ENCODE measurements at places on chromosomes 12 and 14.

- DNase-seq: no peak
Measured at GRCh38 chr14:67738740-67739504, 37.2 kb downstream of the RDH12 start.

DNA sequence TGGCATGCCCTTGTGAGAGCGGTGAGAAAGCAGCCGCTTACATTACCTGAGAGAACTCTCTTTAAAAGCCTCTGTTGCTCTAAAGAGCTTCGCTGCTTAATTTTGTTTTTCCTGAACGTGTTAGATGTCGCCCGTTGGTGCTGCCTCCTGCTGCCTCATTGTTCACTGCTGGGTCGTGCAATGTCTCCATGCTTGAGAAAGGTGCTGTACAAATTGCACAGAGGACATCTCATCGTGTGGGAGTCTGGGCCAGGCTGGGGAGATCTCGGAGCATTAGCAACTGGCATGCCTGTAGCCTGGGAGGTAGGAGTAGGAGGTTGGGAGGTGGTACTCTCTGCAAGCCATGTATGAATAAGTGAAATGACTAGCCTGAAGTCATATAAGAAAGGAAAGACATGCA lies 686.0 kb downstream of the NOVA1 start:
- no peak for DNase-seq

DNA sequence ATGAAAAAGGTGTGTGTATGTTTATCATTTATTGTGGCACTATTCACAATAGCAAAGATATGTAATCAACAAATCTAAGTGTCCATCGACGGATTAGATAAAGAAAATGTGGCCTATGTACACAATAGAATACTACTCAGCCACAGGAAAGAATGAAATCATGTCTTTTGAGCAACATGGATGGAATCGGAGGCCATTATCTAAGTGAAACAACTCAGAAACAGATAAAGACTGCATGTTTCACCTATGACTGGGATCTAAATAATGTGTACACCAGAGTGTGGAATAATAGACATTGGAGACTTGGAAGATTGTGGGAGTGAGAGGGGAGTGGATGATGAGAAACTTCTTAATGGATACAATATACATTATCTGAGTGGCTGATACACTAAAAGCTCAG lies 44.0 kb downstream of the CCER1 start:
- no peak for DNase-seq

GRCh38 chr14:103960457-103961055 lies 18.2 kb upstream of the RD3L start:
- DNase-seq: no peak

DNA sequence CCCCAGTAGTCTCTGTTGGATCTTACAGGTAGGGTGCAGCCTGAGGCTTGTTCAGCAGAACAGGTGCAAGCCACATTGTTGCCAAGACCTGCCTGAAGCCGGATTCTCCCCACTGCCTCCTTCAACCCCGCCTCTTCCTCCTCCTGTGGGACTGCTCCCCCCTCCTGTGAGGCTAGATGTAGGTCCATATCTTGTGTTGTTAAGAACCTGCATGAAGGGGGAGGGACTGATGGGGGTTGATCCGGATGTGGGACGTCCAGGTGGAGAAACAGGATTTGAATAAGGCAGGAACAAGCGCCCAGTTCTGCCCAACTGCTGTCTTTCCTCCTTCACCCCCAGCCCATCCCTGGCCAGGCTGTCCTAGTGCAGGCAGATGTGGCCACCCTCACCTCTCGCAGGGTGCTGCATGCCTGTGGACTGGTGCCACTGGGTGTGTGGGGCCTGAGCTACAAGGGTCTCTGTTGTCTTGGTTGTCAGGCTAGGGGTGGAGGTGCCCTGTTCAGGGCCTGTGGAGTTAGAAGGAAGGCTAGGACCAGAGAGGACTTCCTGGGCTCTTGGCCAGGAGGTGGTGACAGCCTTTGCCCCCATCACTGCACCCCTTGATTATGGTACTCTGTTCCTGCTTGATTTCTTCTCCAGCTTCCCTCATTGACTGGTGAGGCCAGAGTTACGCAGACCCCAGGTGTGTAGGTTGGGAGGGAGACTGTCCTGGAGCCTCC lies 1.4 kb downstream of the NR4A1 start:
- no peak for DNase-seq

- DNase-seq: no peak
Measured at GRCh38 chr12:71748081-71748850, 6.4 kb upstream of the RAB21 start.

- DNase-seq: no peak
Measured at GRCh38 chr14:23132970-23133369, 13.9 kb upstream of the CEBPE start.

GRCh38 chr12:130929363-130929762 lies 24.3 kb upstream of the ADGRD1 start:
- DNase-seq: no peak

GRCh38 chr12:31321186-31321896 lies 4.6 kb downstream of the SINHCAF start:
- no peak for DNase-seq

DNA sequence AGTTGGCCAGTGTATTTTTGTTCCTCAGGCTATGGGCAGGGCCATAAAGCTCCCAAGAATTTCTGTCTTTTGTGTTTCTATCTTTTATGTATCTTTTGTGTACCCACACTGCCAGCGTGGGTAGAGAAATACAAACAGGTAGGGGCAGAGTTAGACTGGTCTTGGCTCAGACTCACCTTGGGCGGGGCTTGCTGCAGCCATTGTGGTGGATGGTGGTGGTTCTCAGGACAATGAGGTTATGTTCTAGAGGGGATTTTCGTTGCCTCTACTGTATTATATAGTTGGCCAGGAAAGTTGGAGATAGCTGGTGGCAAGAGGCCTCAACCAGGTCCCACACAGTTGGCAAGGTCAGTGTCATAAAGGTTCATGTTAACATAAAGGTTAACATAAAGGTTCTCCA lies 977.5 kb upstream of the LRFN5 start:
- DNase-seq: no peak

GRCh38 chr14:83331513-83331912 lies 1797.9 kb upstream of the SEL1L start:
- DNase-seq: no peak

DNA sequence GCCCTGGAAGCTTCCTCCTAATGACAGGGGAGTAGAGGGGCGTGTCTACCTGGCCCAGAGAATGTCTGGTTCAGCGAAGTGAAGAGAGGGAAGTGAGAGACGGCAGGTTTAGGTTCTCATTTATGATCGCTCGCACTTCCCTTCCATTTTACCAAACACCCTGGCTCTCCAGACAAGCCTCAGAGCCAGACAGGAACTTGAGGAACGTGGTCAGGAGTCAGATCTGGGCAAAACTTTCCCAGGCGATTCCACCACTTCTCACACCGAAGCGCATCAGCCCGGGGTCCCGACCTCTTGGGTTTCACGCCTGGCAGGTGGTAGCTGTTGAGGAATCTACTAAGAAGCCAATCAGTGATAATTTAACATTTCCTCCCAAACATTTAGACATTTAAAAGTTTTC lies 21.3 kb downstream of the ACTN1 start:
- no peak for DNase-seq

DNA sequence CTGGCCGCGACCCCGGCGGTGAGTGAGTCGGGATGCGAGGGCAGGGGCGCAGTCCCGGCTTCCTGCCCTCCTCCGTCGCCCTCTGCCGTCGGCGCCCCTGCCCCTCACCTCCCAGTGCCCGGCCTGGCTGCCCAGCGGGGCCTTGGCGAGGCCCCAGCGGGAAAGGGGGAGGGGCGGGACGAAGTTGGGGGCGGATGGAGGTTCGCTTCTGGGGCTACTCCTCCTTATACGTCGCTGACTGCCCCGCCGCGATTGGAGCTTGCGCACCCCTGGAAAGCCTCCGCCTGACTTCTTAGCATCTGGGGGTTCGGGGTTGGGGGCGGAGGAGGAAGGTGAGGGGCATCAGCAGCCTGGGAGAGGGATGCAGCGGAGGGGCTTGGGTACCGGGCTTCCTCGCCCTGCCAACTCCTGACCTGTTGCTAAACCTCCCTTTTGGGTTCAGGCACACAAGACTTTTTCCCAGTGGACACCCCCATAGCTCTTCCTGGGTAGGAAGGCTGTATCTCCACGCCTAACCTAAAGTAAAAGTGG lies 406 bp downstream of the TMEM263 start:
- no peak for DNase-seq

DNA sequence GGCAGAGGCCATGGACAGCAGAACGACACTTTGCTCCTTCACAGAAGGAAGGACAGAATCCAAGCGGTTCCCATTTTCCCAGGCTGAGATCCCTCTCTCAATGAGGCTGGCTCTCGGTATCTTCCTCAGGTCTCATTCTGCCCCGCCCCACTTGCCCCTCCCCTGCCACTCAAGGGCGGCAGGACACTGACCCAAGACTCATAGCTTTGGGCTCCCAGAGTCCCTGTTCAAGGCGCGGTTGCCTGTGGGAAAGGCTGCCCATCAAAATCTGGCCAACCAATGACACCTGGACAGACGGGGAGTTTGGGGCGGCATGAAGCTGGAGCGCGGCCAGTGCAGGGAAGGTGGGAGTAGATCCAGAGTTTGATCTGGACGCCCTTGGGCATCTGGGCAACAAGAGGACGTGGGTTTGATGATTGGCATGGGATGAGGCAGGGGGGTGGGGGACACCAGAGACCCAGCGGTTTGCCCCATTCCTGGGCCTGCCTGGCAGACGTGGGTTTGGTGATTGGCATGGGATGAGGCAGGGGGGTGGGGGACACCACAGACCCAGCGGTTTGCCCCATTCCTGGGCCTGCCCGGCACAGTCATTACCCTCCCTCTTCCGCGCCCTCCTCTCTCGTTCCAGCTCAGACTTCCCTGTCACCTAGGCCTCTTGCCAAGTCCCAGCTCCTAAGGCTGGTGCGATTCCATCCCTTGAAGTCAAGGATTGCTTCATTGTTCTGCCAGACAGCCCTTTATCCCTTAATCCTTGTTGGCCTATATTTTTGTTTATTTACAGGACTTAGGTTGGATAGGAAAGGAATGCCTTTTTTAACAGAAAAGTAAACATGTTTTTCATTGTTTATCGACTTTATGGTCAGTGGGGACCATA lies 92.1 kb downstream of the NINJ2 start:
- DNase-seq: no peak

DNA sequence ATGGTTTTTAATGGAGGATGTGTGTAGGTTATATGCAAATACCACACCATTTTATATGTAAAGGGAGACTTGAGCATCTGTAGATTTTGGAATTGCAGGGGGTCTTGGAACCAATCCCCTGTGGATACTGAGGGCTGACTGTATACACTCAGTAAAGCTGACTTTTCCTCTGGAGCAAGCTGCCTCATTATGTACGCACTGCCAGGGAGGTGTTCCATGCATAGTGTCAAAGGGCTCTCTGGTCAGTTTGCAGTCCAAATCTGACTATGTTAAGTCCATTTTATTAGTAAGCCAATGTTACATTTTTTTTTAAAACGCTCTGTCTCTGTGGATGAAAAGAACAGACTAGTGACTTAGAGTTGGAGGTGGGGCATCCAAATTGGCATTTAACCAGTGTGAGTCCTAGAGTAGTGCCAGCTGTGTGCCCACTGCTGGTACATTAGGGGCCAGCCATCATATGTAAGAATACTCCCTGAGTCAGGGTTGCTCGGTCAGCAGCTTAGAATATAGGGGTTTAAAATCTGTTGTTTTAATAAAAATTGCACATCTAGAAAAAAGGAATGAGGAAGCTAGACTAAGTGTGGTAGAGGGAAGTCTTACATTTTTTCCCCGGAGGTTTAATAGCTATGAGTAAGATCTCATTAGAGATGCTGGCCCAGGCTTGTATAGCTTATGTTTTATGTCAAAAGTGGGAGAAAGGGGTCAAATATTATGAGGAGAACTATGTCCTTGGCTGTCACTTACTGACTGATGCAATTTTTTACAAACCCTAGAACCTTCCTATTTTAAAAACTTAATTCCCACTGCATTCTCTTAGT lies 87.0 kb downstream of the TESC start:
- no peak for DNase-seq

DNA sequence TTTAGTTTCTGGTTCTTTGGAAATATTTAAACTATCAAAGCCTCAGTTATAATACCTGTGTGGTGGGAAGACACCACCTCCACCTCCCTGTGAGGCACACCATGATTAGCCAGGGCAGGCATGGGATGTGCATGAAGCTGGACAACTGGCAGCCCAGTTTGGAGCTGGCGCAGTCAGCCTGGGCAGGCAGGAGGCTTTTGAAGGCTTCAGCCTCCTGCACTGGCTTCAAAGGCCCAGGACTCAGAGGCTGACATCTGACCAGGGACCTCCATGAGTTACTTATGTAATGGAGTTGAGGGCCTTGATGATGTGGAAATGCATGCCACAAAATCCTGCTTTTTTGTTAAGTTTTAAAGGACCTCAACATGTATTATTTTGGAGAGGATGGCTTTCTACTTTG lies 30.3 kb downstream of the C14orf132 start:
- no peak for DNase-seq

DNA sequence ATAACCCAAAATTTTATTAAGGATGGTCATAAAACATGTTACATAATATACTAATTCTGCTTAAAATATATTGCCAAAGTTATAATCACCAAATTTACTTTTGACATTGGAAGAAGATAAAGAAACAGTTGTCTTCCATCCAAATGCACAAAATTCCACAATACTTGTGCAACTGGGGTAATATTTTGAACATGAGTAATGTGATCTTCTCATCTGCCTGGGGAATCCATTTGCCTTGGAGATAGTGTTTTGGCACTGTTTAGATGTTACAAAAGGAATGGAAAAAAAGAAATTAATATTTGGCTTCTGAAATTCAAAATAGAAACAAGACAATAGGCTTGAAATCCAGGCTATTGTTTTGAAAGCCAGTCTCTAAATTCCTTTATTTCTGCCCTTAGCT lies 9.1 kb downstream of the GPR19 start:
- DNase-seq: no peak

- DNase-seq: no peak
Measured at GRCh38 chr12:23217667-23218066, 592.7 kb downstream of the ETNK1 start.

DNA sequence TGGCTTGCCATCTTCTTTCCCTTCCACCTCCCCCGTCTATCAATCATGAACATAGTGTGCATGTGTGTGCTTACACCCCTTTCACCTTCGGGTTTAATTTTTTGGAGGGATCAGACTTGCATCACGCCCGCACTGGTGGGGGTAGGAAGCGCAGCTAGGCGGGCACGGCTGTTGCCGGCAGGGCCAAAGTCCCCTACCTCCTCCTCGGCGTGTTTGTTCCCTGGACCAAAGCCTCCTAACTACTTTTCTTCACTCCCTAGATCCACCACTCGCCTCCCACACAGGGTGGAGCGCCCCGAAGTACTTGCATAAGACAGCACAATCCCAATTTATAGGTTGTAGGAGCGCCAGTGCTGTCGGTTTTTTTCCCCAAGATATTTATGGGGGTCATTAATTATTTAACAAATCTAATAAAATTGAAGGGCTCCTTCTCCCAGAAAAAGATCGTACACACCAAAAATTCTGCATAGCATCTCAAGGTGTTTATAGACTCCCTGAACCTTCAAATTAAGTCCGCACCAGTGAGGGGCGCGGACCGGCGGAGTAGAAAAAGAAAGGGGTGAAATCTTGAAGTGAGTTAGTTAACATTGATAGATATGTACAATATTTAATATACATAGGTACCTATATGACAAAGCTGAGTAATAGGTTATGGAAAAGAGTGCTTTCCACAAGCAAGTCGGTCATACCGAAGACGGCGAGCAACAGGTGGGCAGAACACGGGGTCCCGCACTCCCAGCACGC lies 717 bp downstream of the PKP2 start:
- no peak for DNase-seq
